ENCODE measurements at places on chromosomes 4 and X.

- DNase-seq = peak; percentile 56
These were observed 578 bp downstream of the DCUN1D4 start for GRCh38 chr4:51843309-51844152.

GRCh38 chrX:105738162-105738561, 84.2 kb upstream of the NRK start:
- no peak for DNase-seq

DNA sequence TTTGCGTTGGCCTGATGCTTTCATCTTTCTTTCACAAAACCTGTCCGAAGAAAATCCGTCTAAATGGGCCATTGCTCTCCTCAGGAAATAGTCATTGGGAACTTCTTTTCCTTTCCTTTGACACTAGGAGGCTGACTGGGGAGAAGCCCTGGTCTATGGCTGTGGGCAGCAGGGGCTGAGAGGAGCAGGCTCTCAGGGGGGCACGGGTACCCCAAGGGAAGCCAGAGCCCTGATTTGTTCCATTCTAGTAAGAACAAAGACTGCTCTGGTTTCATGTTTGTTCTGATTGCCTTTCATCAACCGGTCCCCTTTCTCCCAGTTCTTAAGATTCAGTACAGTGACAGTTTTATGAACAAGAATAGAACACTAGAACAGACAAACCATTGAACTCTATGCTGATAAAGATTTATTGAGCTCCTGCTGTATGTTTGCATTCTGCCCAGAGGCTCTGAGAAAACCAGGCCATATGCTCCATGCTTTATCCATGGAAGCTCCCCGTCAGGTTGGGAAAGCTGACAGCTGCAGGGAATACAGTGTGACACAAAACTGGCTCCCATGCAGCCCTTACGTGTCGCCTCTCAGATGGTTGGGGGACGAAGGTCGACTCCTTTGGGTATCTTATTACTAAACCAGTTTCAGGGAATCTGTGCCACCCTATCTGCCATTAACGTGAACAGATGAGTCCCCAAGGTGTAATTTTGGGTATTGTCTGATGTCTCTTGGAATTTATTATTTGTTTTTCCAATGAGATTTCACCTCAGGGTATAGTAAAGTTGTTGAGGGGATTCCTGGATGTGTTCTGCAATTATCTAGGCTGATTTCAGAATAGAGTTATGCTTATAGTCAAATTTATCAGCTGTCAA, 72.4 kb upstream of the MSANTD1 start:
- no peak for DNase-seq

DNA sequence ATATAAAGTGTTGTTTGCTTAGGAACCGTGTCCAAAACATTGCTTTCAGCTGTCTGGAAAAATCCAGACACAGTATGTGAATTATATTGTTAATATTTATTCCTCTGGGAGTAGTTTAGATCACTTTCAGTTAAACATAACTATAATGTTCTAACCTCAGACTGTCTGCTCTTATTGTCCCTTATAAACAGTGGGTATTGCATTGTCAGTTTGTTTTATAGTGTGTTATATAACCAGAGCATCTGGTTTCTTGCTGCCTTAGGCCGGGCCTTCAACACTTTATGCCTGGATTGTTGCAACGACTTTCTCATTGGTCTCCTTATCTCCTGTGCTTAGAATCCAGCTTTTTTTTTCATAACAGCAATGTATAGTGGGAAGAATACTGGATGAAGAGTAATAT, 26.4 kb downstream of the ATG4A start:
- no peak for DNase-seq

Measured in fibroblast of mammary gland (primary cell).